ENCODE measurements at places on chromosomes 7 and 10. TPM values are rescaled to one million over a fixed set of nuclear protein-coding genes. Genes with fewer than 3 reads are reported as not detected.
A peak's percentile ranks its signal among the peaks of the same experiment; 100 is the strongest.

The PIK3AP1 gene
- 1.4 TPM for total RNA-seq

The MKX gene
- 0.07 TPM for total RNA-seq

The HOXA10 gene
- total RNA-seq = not detected

The KCND2 gene
- not detected for total RNA-seq

The TRPV5 gene
- not detected for total RNA-seq

The HOXA5 gene
- not detected for total RNA-seq

The PRTFDC1 gene
- total RNA-seq = 7.5 TPM

The VDAC2 gene
- 398 TPM for total RNA-seq

The PLPP4 gene
- not detected for total RNA-seq

The SPDYE11 gene
- not detected for total RNA-seq

The DNAJC12 gene
- total RNA-seq = 37.0 TPM

GRCh38 chr10:58936364-58936763, 240.1 kb upstream of the PHYHIPL start:
- no peak overlapping the region for H3K4me3 ChIP-seq
- H3K27me3 ChIP-seq = no peaks in the 10 kb centered on the region
- no peak for DNase-seq
- H3K36me3 ChIP-seq = no peaks in the 10 kb centered on the region

DNA sequence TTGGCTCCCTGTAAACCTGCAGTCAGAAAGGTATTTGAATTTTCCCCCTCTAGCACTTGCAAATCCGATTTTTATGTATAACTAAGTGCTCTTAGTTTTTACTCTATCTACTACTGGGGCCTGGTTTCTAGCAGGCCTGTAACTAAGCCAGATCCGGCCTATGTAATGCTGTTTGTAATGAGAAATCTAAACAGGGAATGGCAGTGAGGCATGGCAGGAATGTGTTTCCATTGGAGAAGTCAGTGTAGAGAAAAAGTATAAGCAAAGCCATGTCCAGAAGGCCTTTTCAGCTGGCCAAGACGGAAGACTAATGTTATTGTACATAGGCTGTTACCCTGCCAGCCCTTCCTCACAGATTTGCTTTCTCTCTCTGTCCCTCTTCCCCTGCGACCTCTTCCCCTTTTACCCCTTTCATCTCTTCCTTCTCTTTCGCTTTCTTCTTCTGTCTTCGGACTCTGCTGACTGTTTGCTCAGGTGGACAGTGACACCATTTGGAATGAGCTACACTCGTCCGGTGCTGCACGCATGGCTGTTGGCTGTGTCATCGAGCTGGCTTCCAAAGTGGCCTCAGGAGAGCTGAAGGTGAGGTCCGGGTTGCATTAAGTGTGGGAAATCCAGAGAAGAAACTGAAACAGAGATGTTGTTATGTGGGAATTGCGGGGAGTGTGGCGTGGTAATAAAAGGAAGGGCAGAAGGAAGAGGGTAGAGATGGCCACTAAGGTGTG, 297.5 kb downstream of the HDAC9 start:
- no peak for DNase-seq
- H3K4me3 ChIP-seq = no peak overlapping the region
- H3K27me3 ChIP-seq = no peaks in the 10 kb centered on the region
- H3K36me3 ChIP-seq = no peaks in the 10 kb centered on the region
- no peak overlapping the region for H3K27ac ChIP-seq
- no peaks in the 10 kb centered on the region for H3K4me1 ChIP-seq

DNA sequence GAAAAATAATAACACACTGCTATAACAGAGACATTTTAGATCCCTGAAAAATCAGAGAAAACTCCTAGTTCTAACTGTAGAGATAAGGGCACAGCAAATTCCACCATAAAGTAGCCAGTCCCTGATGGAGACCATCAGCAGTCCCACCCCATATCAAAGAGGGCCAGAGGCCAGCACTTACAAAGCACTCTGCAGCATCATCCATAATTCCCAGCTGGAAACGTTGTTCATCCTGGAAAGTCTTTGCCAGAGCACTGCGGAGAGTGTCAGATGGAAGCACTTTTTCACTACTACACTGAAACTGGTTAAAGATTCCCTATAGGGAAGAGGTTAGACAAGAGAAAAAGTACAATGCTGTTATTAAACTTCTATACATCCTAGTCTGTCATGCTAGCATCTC, 45.8 kb downstream of the USP54 start:
- no peak overlapping the region for H3K4me3 ChIP-seq
- DNase-seq = no peak
- no peaks in the 10 kb centered on the region for H3K36me3 ChIP-seq
- H3K27ac ChIP-seq = no peak overlapping the region
- H3K27me3 ChIP-seq = no peaks in the 10 kb centered on the region

DNA sequence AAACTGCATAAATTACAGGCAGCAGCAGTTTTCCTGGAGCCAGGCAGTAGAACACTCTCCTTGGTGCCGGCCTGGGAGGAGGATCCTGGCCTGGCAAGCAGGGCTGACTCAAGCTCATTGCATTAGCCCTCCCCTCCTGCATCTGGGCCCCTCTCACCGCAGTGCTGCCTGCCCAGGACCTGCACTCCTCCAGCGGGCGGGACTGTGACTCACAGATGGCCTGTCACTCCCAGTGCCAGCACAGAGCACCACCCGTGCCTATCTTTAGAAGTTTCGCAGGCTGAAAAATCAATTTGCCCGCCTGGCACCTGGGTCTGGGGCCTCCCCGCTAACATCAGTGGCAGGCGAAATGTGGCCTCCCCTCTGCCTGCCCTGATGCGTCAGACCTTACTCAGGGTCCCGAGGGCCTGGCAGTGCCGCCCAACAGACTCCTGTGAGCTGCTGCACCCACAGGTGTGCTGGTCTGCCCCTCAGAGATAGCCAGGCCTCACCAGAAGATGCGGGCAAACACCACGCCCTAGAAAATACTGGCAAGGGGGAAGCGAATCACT, 123.8 kb downstream of the KCNMA1 start:
- H3K4me1 ChIP-seq = no peaks in the 10 kb centered on the region
- no peak overlapping the region for H3K4me3 ChIP-seq
- no peak overlapping the region for H3K27ac ChIP-seq
- H3K27me3 ChIP-seq = peaks cover 5% of the 10 kb centered on the region
- H3K36me3 ChIP-seq = no peaks in the 10 kb centered on the region
- DNase-seq = no peak

DNA sequence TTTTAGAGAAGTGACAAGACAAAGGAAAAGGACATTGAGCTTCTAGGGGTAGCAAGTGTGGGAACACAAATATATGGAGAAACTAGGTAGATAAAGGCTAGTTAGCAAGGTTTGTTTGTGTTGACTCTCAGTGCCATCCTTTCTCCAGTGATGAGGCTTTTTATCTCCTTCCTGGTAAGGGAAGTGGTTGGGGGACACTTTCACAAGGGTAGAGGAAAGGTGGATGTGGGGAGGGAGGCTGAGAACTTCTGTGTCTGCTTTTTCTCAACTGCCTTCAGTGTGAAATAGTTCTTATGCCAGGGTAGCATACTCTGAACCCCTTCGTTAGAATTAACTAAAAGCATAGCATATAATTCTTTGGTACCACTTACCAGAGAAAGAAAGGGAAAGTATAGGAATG, 93.0 kb upstream of the STRIP2 start:
- no peaks in the 10 kb centered on the region for H3K27me3 ChIP-seq
- H3K4me3 ChIP-seq = no peak overlapping the region
- H3K4me1 ChIP-seq = peaks cover 9% of the 10 kb centered on the region
- H3K36me3 ChIP-seq = no peaks in the 10 kb centered on the region

DNA sequence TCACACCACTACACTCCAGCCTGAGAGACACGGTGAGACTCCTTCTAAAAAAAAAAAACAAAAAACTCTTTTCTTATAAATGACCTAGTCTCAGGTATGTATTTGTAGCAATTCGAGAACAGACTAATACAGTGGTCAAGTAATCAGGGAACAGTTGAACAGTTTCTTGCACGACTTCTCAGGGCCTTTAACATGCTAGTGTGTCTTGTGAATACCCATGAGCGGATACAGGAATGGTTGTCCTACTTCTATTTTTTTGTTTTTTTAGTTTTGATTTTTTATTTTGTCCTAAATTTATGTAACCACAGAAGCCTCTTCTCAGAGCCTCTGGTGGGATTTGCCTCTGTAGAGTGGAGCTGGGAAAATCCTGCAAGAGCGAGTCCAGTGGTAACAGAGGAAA, 71.0 kb upstream of the NANOS1 start:
- no peak for DNase-seq
- H3K27ac ChIP-seq = no peak overlapping the region
- H3K36me3 ChIP-seq = no peaks in the 10 kb centered on the region
- H3K27me3 ChIP-seq = no peaks in the 10 kb centered on the region
- H3K4me1 ChIP-seq = no peaks in the 10 kb centered on the region
- H3K4me3 ChIP-seq = no peak overlapping the region

GRCh38 chr10:528173-529165, 161.0 kb downstream of the DIP2C start:
- H3K4me1 ChIP-seq = no peaks in the 10 kb centered on the region
- H3K4me3 ChIP-seq = no peak overlapping the region
- H3K27ac ChIP-seq = no peak overlapping the region
- H3K27me3 ChIP-seq = peaks cover 82% of the 10 kb centered on the region

DNA sequence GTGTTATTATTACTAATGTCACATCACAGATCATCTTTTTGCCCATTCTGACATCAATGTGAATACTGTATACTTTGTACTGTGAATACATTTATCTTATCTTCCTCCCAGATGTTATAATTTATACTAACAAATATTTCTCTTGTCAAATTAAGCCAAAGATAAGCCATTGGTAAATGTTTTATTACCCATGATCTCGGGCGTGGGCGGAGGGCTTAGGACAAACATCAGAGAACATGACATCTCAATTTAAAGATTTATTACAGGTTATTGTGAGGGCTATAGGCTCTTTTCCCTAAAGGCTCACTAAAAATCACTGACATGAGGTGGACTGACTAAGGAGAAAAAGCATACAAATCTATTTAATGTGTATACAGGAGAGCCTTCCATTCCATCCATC, 58.2 kb upstream of the DGKB start:
- H3K27me3 ChIP-seq = no peaks in the 10 kb centered on the region
- DNase-seq = no peak
- no peak overlapping the region for H3K4me3 ChIP-seq
- H3K4me1 ChIP-seq = no peaks in the 10 kb centered on the region
- no peaks in the 10 kb centered on the region for H3K36me3 ChIP-seq
- no peak overlapping the region for H3K27ac ChIP-seq

- no peak for DNase-seq
- H3K4me3 ChIP-seq = no peak overlapping the region
- H3K27me3 ChIP-seq = no peaks in the 10 kb centered on the region
- H3K27ac ChIP-seq = no peak overlapping the region
These were observed 13.6 kb upstream of the KAZALD1 start for GRCh38 chr10:101047961-101048892.

DNA sequence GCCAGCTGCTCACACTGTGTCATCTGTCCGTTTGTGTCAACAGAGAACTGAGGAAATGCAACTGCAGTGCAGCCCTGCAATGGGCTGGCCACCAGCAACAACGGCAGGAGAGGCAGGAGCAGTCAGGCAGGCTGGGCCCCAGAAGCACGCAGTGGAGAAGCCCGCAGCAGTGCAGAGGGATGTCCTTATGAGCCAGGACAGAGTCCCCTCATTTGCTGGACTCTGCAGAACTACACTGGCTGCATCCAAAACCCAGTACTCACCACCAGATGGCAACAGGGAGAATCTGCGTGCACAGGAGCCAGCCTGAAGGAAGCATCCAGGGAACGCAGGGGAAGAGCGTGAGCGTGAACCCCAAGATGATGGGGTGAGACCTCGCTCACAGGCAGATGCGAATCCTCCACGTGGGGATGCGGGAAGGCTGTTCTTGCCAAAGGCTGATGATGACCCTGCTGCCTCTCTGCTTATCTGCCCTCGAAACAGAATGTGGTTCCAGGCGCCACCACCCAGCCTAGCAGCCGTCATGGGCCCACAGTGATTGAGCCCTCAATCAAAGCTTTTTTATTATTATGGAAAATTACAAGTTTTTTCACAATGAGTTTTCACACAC, 232.1 kb downstream of the PTPRN2 start:
- H3K4me3 ChIP-seq = no peak overlapping the region
- DNase-seq = peak; percentile 48
- no peak overlapping the region for H3K27ac ChIP-seq
- no peaks in the 10 kb centered on the region for H3K36me3 ChIP-seq
- H3K27me3 ChIP-seq = peaks cover 59% of the 10 kb centered on the region
- no peaks in the 10 kb centered on the region for H3K4me1 ChIP-seq

- H3K36me3 ChIP-seq = no peaks in the 10 kb centered on the region
- no peak for DNase-seq
- no peak overlapping the region for H3K27ac ChIP-seq
- no peaks in the 10 kb centered on the region for H3K4me1 ChIP-seq
- H3K27me3 ChIP-seq = peaks cover 5% of the 10 kb centered on the region
These were observed 105.0 kb downstream of the TES start for GRCh38 chr7:116315293-116315692.

- DNase-seq = no peak
- H3K27ac ChIP-seq = no peak overlapping the region
- H3K4me1 ChIP-seq = no peaks in the 10 kb centered on the region
- H3K27me3 ChIP-seq = no peaks in the 10 kb centered on the region
- no peak overlapping the region for H3K4me3 ChIP-seq
These were observed 137.0 kb downstream of the RAMP3 start for GRCh38 chr7:45294559-45294958.

- DNase-seq = no peak
- H3K27me3 ChIP-seq = no peaks in the 10 kb centered on the region
- no peaks in the 10 kb centered on the region for H3K4me1 ChIP-seq
- no peak overlapping the region for H3K27ac ChIP-seq
These were observed 71.3 kb upstream of the TES start for GRCh38 chr7:116139007-116139406.

- H3K36me3 ChIP-seq = no peaks in the 10 kb centered on the region
- H3K27me3 ChIP-seq = no peaks in the 10 kb centered on the region
- no peak overlapping the region for H3K27ac ChIP-seq
- no peak overlapping the region for H3K4me3 ChIP-seq
These were observed 275.7 kb upstream of the FZD1 start for GRCh38 chr7:90988516-90988915.

- peaks cover 3% of the 10 kb centered on the region for H3K27me3 ChIP-seq
- peak; percentile 38 for DNase-seq
- no peak overlapping the region for H3K4me3 ChIP-seq
- no peak overlapping the region for H3K27ac ChIP-seq
- H3K36me3 ChIP-seq = no peaks in the 10 kb centered on the region
- peaks cover 19% of the 10 kb centered on the region for H3K4me1 ChIP-seq
These were observed 3.8 kb downstream of the CLIP2 start for GRCh38 chr7:74292757-74293576.

GRCh38 chr7:115674467-115675024, 356.0 kb downstream of the TFEC start:
- no peak overlapping the region for H3K4me3 ChIP-seq
- no peaks in the 10 kb centered on the region for H3K36me3 ChIP-seq
- no peaks in the 10 kb centered on the region for H3K27me3 ChIP-seq
- no peaks in the 10 kb centered on the region for H3K4me1 ChIP-seq
- H3K27ac ChIP-seq = no peak overlapping the region
- no peak for DNase-seq

GRCh38 chr10:21534604-21535493, 817 bp downstream of the MLLT10 start:
- H3K36me3 ChIP-seq = peaks cover 43% of the 10 kb centered on the region
- peak overlapping the region; percentile 96 for H3K27ac ChIP-seq
- peak; percentile 81 for DNase-seq
- H3K4me3 ChIP-seq = peak overlapping the region; percentile 60
